ENCODE measurements at places on chromosomes 4 and X.

- DNase-seq: no peak
Observed at GRCh38 chr4:24753519-24753918, 41.9 kb upstream of the SOD3 start.

GRCh38 chr4:37882665-37883296 is 8.1 kb upstream of the TBC1D1 start:
- DNase-seq: no peak

- DNase-seq: no peak
Observed at GRCh38 chr4:173212379-173212778, 43.8 kb downstream of the GALNT7 start.

DNA sequence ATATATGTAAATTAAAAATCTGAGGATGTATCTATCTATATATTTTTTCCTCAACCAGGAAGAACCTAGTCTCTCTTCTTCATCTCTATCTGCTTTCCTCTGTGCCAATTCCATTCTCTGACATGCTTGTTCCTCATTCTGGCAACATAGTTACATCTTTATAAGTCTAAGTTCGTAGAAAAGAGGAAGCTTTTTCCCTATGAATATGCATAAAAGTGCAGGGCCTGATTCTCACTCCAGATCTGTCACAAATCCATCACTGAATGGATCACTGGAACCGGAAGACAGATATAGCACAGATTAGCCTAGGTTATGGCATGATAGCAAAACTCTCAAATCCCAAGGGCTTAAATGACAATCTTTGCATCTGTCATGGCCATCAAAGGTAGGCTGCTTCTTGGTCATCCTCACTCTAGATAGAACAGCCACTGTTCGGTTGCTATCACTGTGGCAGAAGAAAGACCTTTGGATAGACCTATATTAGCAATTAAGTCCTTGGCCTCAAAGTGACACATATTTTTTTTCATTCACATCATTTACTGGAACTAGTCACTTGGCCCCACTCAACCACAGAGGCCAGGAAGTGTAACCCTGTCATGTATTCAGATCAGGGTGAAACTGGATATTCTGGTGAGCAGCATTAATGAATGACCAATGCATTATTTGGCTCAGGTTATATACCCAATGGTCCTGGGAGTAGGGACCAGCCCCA is 22.2 kb downstream of the DTHD1 start:
- no peak for DNase-seq

DNA sequence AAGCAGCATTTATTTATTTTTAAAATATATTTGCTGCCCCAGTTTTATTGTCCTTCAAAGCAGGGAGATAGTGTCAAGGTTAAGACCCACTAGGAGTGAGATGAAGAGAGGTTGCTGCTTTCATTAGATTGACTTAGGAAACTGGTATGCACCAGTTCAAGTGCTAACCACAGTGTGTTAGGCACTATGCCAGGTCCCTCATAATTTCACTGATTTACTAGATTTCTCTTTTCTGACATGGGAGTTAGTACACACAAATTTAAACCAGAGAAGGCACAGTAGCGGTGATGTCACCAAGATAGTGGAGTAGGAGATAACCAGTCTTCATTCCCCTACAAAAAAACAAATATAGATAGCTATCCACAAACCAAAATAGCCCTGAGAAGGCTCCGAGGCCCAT is 14.3 kb downstream of the RRAGB start:
- no peak for DNase-seq

All from femur (tissue), 1 donor.